ENCODE measurements at places on chromosomes 11 and 22.

GRCh38 chr11:4482445-4482844 lies at the start of gene OR52K1:
Gene OR52K1 (plus strand): TSS chr11:4482646. CDS start chr11:4488901, 6,255 bp downstream.
- DNase-seq = no peak

- DNase-seq = no peak
Measured at GRCh38 chr11:48193876-48194275, 22.7 kb upstream of the OR4B1 start.

- no peak for DNase-seq
Measured at GRCh38 chr22:27512283-27512761, 289.2 kb downstream of the MN1 start.

DNA sequence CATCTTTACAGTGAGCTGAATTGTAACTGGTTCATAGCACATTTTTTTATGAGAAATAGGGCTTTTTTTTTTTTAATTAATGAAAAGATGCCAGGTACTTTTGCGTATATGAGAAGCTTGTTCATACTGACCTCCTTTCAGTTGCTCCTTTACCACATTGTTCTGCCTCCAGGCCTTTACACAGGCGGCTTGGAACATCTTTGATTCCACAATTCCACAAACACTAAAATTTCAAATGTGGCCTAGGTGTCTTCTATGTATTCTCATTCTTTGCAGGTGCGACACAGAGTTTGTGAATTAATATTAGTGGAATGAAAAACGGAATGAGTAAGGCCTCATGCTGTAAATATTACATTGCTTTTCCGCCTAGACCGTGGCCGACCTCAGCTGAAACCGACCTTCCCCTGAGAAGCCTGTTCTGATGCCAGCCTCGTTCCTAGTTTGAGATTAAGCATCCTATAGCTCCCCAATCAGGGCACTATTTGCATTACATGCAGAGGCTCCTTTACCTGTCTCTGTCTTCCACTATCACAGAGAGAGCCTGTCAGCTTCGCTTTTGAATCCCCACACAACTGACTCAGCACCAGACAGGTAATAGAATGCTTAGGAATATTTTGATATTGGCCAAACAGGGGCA lies 125.8 kb downstream of the LDLRAD3 start:
- no peak for DNase-seq

DNA sequence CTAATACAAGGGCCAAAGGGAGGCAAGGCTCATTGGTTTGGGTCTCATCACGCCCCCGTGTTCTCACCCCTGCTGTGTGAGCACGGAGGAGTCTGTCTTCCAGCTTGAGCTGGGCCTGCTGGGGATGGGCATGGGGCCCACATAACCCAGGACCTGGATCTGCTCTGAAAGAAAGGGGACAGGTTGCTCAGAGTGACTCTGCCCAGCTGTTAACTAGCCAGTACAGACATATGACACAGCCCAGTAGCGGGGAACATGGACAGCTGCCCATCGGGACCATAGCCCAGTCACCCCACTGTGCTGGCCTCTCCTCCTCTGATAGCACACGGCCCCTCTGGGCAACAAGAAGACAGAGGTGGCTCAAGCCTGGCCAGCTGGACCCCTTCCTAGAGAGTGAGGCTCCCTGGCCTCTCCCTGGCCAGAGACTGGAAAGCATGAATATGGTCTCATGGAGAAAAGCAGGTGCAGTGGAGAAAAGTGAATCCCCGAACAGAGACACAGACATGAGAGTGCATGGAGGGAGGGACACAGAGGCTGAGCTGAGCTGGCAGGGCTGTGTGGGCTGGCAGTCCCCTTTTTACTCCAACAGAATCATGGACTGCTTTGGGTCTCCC lies 973.9 kb downstream of the BRD1 start:
- DNase-seq = no peak

DNA sequence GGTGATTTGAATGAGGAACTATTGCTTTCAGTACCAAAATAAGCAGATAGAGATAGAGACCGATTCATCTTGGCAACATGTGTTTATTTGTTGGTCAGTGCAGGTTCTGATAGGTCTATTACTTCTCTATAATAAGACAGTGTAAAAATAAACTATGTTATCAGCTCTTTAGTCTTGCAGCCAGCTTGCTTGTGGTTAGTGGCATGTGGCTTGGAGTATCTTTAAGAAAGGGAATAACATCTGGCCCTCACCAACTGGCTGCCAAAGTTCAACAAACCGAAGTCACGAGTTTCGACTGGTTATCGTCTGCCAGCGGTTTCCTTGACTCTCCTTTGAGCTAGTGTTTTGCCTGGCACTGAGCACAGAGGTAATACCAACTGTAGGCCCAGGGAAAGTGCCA lies 71.8 kb downstream of the CTTN start:
- DNase-seq = no peak

DNA sequence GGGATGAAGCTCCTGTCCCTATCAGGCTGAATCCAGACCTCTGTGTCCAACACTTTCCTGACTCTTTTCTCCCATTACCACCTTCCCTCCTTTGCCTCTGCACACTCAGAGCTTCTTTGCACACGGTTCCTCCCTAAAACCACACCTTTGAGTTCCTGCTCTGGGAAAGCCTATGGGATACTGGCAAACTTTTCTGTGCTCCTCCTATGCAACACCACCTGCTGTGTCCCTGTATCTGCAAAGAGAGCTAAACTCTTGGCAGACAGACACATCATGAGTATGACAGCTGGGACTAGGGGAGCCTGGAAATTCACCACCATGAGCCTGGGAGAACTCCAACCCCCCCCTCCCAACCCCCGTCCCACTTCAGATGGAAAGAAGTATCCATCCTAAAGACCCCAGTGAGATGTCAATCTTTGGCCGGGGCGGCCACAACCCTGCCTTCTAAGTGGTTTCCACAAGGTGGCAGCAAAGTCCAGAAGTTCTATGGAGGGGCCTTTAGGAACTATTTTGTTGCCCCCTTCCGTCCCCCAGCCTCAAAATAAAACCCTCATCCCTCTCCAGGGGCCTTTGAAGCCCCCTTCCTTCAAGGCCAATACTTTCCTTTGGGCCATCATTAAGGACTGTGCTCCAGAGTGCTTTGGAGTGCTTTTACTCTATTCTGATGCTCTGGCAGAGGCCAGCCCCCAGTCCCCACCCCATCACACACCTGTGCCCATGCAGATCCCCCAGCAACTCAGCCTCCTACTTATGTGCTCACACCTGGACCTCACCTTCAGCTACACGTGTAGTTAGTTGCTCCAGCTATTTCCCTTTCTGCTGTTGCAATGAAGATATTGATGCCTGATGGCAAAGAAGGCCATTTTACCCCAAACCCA lies 19.4 kb downstream of the HTR3A start:
- DNase-seq = peak; percentile 9

DNA sequence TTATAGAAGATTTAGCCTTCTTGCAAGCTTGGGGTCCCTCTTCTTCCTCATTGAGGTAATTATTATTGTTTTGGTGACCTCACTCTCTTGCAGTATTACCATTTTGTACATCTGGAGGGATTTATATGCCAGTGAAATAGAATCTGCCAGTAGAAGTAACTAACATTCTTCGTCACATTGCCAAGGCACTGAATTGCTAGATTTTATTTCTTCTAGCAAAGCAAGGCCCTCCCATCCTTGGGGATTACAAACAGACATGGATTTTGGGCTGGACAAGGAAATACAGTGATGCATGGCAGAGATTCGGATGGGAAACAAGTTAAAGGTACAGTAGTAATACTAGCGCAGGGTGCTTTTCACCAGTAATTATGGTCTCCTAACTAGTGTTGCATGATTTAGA lies 7.8 kb downstream of the ADAMTS15 start:
- no peak for DNase-seq

GRCh38 chr11:69385832-69386427 lies 92.0 kb downstream of the MYEOV start:
- no peak for DNase-seq

GRCh38 chr11:125167954-125168835 lies 3.6 kb downstream of the PKNOX2 start:
- no peak for DNase-seq

- DNase-seq = no peak
Measured at GRCh38 chr22:42685941-42686653, 34.6 kb downstream of the A4GALT start.

DNA sequence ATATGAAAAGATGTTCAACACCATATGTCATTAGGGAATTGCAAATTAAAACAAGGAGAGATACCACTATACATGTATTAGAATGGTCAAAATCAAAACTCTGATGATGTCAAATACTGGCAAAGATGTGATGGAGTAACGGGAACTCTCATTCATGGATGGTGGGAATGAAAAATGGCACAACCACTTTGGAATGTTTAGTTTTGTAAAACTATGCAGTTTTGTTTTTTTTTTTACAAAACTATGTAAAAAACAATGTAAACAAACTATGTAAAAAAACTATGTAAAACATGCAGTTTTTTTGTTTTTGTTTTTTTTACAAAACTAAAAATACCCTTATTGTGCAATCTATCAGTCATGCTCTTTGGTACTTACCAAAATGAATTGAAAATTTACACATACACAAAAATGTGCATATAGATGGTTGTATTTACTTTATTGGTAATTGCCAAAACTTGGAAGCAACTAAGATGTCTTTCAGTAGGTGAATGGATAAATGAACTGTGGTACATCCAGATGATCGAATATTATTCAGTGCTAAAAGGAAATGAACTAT lies 5.0 kb upstream of the USP47 start:
- no peak for DNase-seq

- no peak for DNase-seq
Measured at GRCh38 chr11:94928117-94928990, 45.0 kb downstream of the CWC15 start.

DNA sequence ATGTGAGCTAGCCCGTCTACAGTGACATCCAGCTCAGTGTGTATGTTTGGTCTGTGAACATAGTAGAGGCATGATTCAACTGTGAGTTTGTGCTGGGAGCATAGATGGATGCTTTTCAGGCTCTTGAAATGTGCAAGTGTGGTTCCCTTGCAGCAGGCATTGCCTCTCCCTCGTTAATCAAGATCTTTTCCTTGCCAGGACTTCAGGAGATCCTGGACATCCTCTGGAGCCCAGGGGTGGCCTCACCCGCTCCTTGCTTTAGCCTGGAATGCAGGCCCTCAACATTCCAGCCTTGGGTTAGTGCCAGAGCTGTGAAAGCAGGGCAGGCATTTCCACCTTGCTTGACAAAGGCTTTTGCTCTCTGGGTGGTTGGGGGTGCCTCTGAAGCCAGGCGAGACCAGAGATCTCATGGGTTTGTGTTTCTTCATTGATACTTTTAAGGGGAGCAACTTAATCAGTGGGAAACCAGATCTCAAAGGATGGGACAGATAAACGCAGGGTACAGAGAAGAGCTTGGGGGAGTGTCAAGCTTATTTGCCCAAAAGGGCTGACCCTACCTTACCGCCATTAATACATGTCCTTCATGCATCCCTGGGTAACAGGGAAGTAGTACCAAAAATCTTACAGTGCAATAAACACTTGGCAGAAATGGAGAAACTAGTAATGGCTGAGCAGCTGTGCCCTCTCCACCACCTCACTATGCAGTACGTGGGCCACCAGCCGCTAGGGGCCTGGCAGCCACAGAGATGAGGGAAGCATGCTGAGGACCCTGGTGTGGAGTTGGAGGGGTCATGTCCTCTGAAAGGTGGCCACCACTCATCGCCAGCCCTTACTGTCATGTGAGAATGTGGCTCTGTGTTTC lies 72.1 kb downstream of the PTPRJ start:
- no peak for DNase-seq

GRCh38 chr11:43920598-43921419 lies 21.6 kb upstream of the C11orf96 start:
- no peak for DNase-seq

- DNase-seq = no peak
Measured at GRCh38 chr22:32354360-32355351, 3.0 kb upstream of the RFPL3 start.

- DNase-seq = no peak
Measured at GRCh38 chr11:72203163-72203562, 11.2 kb downstream of the FOLR1 start.

- DNase-seq = no peak
Measured at GRCh38 chr11:97157221-97157740, 767.5 kb downstream of the JRKL start.

GRCh38 chr11:35031867-35032266 lies 107.1 kb upstream of the CD44 start:
- DNase-seq = no peak

DNA sequence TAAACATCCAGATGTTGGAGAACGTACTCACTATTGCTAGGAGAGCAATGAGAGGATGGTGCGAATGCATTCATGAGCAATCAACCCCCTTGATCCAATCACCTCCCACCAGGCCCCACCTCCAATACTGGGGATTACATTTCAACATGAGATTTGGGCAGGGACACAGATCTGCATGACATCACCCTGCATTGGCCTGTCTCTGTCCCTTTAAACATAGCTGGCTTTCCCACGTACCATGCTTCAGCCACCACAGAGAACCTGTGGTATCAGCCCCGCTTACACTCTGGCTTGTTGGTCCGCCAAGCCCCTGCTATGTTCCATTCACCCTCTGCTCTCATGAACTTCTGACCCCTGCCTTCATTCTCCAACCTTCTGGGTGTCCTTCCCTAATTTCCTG lies 157.5 kb upstream of the E2F8 start:
- DNase-seq = no peak

GRCh38 chr11:279966-280705 lies 1.9 kb downstream of the NLRP6 start:
- no peak for DNase-seq

GRCh38 chr11:28743061-28743550 lies 634.9 kb downstream of the METTL15 start:
- no peak for DNase-seq

DNA sequence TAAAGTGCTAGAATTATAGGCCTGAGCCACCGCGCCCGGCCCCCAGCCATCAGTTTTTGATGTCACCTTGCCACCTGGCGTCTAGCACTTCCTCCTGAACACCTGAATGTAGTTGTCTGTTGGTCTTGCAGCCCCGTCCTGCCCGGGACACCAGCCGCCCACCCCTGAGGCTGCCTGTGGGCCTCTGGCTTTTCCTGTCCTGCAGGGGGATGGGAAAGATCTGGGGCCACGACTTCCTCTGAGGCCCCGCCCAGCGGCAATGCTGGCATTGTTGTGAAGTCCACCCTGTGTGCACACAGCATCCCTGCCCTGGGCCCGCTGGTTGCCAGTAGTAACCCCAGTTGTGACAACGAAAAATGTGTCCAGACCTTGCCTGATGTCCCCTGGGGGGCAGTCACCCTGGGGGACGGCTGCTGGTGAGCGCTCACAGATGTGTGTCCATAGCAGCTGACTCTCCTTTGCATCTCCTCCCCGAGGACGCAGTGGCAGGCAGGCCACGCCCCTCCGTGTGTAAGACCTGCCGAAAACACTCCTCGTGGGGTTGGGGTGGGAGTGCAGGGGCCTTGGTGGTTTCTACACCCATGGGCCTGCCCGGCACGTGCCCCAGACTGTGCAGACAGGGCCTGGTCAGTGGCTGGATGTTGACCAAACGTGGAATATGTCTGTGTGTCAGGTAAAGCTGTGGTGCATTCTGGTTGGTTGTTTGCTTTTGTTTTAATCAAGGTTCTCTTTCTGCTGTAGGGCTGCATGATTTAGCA lies 6.8 kb downstream of the SELENOO start:
- no peak for DNase-seq

- DNase-seq = no peak
Measured at GRCh38 chr11:76783294-76783895, at the start of gene TSKU. Gene TSKU (plus strand): TSS chr11:76783356. CDS start chr11:76795617, 12,261 bp downstream.

- DNase-seq = no peak
Measured at GRCh38 chr11:130211781-130212401, 52.3 kb downstream of the ST14 start.
